ENCODE measurements at places on chromosomes 3 and 15.
A peak's percentile ranks its signal among the peaks of the same experiment; 100 is the strongest.

DNA sequence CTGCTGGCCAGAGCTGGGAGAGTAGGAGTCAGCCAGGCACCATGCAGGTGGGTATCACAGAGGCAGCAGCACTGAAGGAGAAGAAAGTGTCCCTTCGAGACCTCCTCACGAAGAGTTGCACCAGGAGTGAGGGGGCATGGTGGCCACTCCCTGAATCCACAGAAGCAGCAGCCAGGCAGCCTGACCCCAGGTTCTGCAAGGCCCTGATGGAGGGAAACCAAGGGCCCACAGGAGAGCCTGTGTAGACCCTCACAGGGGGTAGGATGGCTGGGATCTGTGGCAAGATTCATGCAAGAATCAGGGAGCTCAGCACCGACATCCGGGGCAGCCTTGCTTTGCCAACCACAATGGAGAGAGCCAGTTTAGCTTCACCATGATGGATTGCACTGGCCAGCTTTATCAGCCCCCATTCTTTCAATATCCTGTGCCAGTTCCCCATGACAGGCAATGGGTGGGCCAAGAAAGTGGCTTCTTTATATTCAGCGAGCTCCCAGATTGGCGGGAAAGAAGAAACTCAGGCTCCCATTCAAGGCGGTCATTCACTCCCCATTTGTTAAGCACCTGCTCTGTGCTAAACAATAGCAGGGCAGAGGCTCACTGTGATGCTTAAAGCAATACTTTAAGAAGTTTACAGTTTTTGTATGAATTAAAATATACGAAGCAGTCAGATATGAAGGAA is 33.5 kb upstream of the TBC1D21 start:
- DNase-seq: no peak

- DNase-seq: no peak
Measured at GRCh38 chr3:143306407-143306806, 186.8 kb downstream of the CHST2 start.

- DNase-seq: no peak
Measured at GRCh38 chr15:51864408-51865056, 35.1 kb downstream of the TMOD3 start.

GRCh38 chr3:105513042-105513441 is 146.3 kb downstream of the ALCAM start:
- no peak for DNase-seq

DNA sequence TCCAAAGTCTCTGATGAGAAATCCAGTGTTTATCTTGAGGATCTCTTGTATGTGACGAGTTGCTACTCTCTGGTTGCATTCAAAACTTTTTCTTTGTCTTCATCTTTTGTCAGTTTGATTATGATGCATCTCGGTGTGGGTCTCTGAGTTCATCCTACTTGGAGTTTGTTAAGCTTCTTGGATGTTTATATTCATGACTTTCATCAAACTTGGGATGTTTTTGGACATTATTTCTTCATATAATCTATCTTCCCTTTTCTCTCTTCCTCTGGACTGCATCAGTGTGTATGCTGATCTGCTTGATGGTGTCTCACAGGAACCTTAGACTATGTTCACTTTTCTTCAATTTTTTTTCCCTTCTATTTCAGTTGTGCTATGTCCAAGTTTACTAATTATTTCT is 320.4 kb downstream of the TLE3 start:
- DNase-seq: no peak

DNA sequence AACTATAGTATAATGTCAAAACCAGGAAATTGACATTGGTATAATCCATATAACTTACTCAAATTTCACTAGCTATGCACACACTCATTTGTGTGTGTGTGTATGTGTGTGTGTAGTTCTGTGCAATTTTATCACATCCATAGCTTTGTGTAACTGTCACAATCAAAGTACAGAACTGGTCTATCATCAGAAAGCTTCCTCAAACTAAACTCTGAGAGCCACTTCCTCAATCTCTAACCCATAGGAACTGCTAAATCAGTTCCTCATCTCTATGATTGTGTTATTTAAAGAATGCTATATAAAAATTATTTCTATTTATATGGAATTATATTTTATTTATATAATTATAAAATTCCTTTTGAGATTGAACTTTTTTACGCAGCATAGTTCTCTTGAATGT is 18.1 kb downstream of the LNP1 start:
- DNase-seq: no peak

GRCh38 chr3:194707147-194707540 is 21.5 kb downstream of the FAM43A start:
- DNase-seq: no peak

DNA sequence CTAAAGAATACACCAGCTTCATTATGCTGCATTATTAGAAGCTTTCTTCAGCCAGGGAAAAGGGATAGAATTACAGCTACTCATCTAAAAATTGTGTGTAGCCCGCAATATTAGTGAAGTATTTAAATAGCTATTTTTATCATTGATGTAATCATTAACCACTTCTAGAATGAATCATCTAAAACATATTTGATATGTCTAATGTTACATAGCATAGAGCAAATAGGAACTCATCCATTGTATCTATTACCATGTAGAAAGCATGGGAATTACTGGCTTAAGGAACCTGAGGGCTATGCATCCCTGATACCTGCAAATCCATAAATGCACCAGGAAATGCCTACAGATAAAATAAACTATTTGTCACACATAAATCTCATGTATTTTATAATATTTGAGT is 54.5 kb upstream of the VGLL3 start:
- no peak for DNase-seq

- DNase-seq: peak; percentile 86
Measured at GRCh38 chr3:49469936-49470713, at the start of gene DAG1. Gene DAG1, plus strand, starts transcription at chr3:49470267. Its CDS starts 40,268 bp downstream, at chr3:49510535.

DNA sequence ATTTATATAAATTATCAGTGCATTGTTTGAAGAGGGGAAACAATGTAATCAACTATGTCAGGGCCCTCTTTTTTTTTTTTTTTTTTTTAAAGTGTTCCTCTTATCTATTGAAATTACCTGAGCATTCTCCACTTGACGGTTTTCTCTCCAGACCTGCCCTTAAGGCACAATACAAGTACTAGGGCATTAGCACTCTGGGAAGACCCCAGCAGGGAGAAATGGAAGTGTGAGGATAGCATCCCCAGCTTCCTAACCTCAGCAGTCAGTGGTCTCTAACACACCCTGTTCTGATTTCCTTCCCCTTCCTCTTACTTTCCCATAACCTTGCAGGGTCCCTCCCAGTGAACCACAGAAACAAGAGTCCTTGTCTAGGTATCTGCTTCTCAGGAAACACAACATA is 458.3 kb upstream of the ARL6 start:
- no peak for DNase-seq

- DNase-seq: no peak
Measured at GRCh38 chr3:19898721-19899120, 35.3 kb downstream of the EFHB start.

DNA sequence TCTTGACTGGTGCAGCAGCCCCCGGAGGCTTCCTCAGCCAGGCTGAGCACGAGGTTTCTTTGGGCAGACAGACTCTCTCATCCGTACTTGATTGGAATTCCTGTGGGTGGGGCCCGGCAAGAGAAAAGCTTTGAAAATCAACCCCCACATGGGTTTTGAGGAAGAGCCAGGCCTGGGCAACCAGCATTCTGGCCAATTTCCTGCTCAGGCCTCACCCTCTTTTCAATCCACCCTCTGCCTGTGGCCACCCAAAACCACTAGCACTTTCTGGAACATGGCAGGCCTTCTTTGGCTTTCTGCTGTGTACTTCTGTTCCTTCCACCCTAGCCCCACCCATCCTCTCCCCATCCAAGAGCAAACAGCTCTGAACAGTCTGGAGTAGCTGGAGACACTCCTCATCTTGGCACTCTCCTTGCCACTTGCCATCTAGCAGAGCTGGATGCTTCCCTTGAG is 5.9 kb downstream of the MYO5C start:
- DNase-seq: no peak

DNA sequence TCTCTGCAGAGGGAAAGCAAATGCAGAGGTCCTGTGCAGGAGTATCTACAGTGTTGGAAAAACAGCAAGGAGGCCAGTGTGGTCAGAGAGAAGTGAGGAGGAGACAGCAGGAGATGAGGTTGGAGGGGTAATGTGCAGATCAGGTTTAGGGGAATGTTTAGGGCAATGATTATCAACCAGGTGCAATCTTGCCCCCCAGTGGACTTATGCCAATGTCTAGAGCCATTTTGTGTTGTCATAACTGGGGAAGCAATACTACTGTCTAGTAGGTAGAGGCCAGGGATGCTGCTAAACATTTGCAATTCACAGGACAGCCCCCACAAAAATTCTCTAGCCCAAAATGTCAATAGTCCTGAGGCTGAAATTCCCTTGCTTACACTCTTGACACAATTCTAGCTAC is 13.1 kb downstream of the CCDC191 start:
- no peak for DNase-seq

GRCh38 chr15:86267892-86268291 is 188.2 kb downstream of the AGBL1 start:
- DNase-seq: no peak

GRCh38 chr3:110933821-110934426 is 137.7 kb upstream of the NECTIN3 start:
- DNase-seq: no peak

DNA sequence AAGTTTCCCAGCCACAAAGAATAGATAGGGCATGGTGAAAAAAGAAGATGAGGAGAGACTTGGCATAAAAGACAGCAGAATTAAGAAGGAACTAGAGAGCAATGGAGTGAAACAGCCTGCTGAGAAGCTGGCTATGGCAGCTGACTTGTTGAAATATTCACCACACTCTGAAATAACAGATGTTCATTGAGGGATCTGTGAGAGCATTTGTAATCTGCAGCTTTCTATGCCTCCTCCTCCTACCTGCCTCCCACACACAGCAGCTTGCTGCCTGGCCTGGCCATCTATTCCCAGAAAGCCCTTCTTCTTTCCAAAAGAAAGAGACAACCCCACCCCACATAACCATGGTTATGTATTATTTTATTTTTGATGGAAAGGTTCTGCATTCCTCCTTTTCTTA is 303.9 kb downstream of the GAP43 start:
- peak; percentile 93 for DNase-seq

GRCh38 chr15:75112278-75112847 is 89.0 kb downstream of the PPCDC start:
- no peak for DNase-seq

DNA sequence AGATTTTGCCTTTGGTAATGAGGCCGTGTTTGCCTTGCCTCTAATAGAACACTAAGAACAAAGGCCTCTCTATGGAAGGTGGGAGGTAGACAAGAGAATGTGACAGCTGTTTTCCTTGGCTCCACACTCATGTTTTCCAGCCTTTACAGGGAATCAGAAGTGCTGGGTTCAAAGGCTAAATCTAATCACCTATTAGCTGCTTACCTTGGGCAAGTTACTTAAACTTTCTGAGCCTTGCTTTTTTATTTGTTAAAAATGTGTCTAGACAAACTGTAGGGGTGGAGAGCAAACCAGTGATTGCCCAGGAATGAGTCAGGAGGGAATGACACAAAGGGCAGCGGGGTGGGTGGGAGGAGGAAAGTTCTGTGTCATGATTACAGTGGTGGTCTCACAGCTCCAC is 179.0 kb downstream of the P3H2 start:
- peak; percentile 24 for DNase-seq

All from NCI-H2171 treated with DMSO at 0.1 percent for 48 hours (cell line).